ENCODE measurements at places on chromosomes 1 and 21.

- DNase-seq: no peak
Measured at GRCh38 chr21:18006691-18007090, 187.5 kb upstream of the C21orf91 start.

DNA sequence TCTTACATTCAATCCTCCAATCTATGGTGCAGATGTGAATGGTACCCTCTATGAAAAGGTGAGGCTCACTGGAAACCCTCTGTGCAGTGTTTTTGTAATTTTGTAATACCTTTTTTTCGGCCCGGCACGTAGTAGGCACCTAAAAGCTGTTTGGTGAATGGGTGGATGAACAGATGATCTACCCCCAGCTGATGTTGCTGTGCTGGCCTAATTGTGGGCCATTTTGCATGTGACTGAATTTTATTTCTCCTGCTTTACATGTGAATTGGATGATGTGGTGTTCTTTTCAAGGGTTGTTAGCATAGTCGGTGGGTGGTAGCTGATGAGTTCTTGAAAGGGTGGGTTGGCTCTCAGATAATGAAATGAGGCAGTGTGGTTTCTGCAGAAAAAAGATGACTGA is 10.4 kb downstream of the KDM4A start:
- DNase-seq: no peak

GRCh38 chr1:117691942-117692341 is 86.1 kb downstream of the TENT5C start:
- no peak for DNase-seq

GRCh38 chr1:154943649-154944400 is 7.3 kb upstream of the PMVK start:
- no peak for DNase-seq

- DNase-seq: no peak
Measured at GRCh38 chr1:10387677-10388386, 11.0 kb upstream of the PGD start.

GRCh38 chr1:154419620-154420571 is 14.8 kb downstream of the IL6R start:
- DNase-seq: no peak

DNA sequence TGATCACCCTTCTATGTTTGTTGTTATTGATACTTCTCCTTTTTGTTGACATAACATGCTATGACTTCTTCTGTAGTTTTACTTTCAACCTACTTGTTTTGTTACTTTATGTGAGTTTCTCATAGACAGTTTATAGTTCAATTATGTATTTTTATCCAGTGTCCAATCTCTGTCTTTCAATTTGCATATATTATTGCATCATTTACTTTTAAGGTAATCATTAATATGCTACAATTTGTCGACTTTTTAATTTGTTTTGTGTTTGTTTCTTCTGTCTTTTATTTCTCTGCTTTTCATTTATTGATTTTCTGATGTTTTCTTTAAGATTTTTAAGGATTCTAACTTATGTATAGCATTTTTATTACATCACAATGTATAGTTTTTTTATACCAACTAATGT is 10.3 kb downstream of the OR13G1 start:
- no peak for DNase-seq

- DNase-seq: no peak
Measured at GRCh38 chr1:101280049-101280592, 43.3 kb downstream of the S1PR1 start.

DNA sequence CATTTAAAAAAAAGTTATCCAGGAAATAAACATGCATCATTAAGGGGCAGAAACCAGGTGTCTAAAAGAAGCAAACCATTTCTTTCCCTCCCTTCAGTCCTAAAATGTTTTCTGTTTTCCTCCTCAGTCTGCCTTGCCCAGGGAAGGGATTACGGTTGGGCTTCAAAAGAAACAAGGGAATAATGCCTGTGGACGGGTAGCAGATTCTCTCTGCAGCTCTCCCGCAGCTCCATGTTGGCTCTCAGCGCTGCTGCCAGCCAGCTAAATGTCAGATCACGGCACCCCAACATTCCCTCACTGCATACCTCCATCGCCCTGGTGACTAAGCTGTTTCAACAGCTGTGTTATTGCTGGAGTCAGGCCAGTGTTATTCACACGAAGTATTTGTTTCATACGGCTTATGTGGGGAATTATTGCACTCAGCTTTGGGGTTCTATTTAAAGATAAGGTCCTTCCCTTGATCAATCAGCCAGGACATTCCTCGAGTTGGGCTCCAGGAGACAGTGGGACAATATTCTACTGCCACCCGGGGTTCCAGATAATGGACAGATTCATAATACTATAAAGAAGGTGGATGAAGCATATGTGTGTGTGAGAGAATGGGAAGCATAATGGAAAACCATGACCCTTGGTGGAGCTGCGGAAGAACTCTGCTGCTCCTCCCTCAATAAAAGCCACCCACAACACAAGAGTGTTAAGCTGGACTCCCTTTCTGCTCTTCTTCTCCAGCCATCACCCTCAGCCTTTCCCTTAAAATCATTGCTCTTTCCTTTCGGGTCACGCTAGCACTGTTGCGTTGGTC is 58.2 kb downstream of the WLS start:
- peak; percentile 22 for DNase-seq

- DNase-seq: no peak
Measured at GRCh38 chr1:156387870-156388173, 18.8 kb downstream of the RHBG start.

- DNase-seq: no peak
Measured at GRCh38 chr1:84736445-84736844, 46.2 kb upstream of the SSX2IP start.

- DNase-seq: no peak
Measured at GRCh38 chr1:7732331-7732730, 38.8 kb upstream of the VAMP3 start.

GRCh38 chr21:29557931-29558725 is 259.4 kb downstream of the BACH1 start:
- no peak for DNase-seq

DNA sequence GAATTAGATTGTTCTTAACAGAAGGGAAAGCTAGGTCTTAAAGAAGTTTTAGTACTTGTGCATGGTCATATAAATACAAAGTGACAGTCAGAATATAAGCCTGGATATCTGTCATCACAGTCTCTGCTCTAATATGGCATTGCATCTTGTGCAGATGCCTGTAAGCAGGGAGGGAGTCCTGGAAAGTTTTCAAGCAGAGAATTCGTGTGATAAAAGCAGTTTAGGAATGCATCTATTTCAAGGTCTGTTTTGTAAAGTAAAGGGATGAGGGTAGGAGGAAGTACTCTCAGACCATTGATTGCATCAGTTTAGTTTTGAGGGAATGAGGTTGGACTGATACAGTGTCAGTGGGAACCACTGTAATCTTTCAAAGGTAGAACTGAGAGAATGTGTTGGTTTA is 30.6 kb downstream of the IARS2 start:
- no peak for DNase-seq

DNA sequence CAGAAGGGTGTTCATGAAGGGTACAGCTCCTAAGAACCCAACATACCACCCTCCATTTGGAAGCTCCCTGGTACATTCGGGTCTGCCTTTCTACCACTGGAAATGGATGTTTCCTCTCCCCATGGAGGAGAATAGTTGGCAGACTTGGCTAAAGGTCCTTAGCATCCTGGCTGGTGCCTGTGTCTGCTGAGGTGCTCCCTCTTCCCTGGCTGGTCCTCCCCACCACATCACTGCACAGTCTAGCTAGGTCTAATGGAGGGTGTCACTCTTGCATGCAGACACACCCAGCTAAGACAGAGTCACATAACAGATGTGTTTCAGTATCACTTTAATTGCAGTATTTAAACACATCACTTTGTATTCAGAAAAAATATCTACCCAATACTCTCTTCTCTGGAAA is 24.7 kb downstream of the CD34 start:
- DNase-seq: no peak

DNA sequence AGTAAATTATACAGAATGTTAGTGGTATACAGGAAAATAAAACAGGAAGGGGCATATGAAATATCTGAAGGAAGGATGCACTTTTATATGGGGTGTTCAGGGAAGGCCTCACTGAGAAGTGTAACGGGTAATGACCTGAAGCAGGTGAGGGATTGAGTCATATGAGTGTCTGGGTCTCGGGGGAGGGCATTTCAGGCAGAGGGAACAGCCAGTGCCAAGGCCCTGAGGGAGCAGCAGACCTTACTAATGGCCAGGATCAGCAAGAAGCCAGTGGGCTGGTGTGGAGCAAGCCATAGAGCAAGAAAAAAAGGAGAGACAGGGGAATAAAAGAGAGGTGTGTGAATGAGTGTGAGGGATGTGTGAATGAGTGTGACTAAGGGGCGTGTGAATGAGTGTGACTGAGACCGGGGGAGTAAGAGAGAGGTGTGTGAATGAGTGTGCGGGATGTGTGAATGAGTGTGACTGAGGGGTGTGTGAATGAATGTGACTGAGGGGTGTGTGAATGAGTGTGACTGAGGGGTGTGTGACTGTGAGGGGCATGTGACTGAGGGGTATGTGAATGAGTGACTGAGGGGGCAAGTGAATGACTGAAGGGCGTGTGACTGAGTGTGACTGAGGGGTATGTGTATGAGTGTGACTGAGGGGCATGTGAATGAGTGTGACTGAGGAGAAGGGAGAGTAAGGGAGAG is 107.2 kb downstream of the GLIS1 start:
- DNase-seq: no peak

- no peak for DNase-seq
Measured at GRCh38 chr1:116495535-116495934, 75.3 kb downstream of the CD58 start.

DNA sequence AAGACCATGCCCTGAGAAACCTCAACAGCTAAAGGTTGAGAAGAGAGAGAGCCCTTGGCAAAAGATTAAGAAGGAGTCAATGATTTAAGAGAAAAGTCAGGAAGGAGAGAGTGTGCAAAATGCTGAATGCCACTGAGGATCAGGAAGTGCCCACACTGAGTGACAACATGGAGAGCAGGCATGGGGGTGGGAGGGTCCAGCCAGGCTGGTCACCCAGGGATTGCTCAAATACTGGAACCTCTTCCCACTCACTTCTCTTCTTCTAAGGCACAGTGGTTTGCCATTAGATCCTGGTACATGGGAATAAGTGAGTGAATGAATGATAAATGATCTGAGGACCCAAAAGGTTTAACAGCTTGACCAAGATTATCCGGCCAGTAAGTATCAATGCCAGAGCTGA is 11.1 kb downstream of the PRR9 start:
- no peak for DNase-seq

DNA sequence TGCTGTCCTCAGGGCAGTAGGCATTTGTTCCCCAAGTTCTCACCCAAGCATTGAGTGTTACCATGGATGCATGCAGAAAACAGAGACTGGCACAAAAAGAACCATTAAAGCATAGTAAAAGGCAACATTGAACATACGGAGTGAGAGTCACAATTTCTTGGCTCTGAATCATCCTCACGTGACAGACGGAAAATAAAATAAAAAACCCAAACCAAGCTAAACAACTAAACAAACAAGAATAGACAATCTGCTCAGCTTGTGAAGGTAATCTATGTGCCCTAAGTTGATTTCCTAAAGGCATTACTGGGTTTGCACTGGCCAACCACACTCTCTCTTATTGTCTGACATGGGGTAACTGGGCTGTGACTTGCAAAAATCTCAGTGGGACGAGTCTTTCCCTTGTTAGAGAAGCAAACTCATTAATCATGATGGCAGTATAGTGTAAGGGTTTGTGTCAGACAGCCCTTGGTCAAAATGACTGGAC is 306.0 kb downstream of the ASTN1 start:
- DNase-seq: no peak

DNA sequence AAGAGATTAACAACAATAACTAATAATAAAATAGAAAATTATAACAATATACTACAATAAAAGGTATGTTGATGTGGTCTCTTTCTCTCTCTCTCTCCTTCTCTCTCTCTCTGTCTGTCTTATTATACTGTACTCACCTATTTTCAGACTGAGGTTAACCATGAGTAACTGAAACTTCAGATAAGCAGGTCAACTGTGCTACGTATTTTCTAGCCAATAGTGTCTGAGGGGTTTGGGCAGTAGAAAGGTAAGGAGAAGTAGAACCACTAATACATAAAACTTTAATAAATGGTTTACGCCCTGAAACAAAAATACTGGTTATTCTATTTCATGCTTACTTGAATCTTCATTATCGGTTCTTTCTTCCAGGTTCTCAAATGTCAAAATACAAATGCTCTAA is 71.0 kb upstream of the LRRC53 start:
- DNase-seq: no peak

GRCh38 chr21:44858291-44858690 is 15.2 kb downstream of the PTTG1IP start:
- no peak for DNase-seq

- no peak for DNase-seq
Measured at GRCh38 chr21:42306366-42307035, 8.7 kb downstream of the TFF3 start.

All from HCT116 (cell line).